ENCODE measurements at places on chromosomes 4 and X. TPM values are rescaled to one million over a fixed set of nuclear protein-coding genes. Genes with fewer than 3 reads are reported as not detected.

- peaks cover 34% of the 10 kb centered on the region for H3K4me1 ChIP-seq
- no peak overlapping the region for H3K4me3 ChIP-seq
- H3K36me3 ChIP-seq, result peaks cover 5% of the 10 kb centered on the region
- no peaks in the 10 kb centered on the region for H3K27me3 ChIP-seq
- DNase-seq, result no peak
Measured at GRCh38 chrX:136597954-136598353, 50.0 kb upstream of the CD40LG start.

DNA sequence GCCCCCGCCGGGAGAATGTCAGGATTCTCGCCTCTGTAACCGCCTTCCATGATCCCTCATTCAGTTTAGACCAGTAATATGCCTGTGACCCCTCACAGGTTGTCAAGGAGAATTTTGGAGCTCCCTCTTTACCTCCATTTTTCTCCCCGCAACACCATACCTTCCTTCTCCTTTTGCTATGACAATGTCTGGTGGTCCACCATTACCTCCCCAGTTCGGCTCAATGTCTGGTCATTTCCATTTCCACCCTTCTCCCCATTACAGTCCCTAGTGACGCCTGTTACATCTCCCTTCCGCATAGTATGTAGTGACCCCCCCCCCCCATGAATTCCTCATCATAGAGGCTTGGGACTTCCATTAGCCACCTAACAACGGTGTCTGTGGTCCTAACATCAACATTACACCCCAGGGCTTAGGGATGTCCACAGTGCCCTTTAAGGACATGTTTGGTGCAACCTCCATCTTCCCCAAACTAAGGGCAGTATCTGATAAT is 700 bp downstream of the ARAF start:
- peak overlapping the region; percentile 87 for H3K4me3 ChIP-seq
- peaks cover 12% of the 10 kb centered on the region for H3K36me3 ChIP-seq
- DNase-seq, result no peak
- H3K4me1 ChIP-seq, result peaks cover 31% of the 10 kb centered on the region
- H3K27ac ChIP-seq, result peak overlapping the region; percentile 99
- no peaks in the 10 kb centered on the region for H3K27me3 ChIP-seq

- peaks cover 2% of the 10 kb centered on the region for H3K27me3 ChIP-seq
- no peak for DNase-seq
- H3K27ac ChIP-seq, result no peak overlapping the region
- H3K4me1 ChIP-seq, result peaks cover 21% of the 10 kb centered on the region
Measured at GRCh38 chrX:20459410-20460350, 193.0 kb upstream of the RPS6KA3 start.

GRCh38 chr4:119559044-119559647 is 69.5 kb downstream of the PDE5A start:
- no peak for DNase-seq
- H3K4me1 ChIP-seq, result no peaks in the 10 kb centered on the region
- H3K36me3 ChIP-seq, result no peaks in the 10 kb centered on the region
- H3K4me3 ChIP-seq, result no peak overlapping the region

DNA sequence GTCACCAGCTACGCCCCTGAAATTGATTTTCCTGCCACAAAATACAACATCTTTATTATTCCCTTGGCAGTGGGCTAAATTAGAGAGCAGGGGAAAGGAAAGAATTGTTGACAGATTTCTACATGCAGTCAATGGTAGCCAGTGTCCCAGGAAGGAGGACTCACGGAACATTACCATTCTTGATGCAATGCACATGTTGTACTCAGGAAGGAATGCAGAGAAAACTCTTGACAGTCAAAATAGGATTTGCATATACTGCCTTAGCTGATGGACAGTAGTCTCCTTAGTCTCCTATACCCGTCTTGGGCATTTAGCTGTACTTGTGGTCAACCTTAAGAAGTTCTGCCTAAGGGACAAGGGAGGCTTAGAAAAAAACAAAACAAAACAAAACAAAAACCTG is 158.0 kb upstream of the GYPA start:
- DNase-seq, result no peak
- no peak overlapping the region for H3K4me3 ChIP-seq
- H3K4me1 ChIP-seq, result no peaks in the 10 kb centered on the region
- H3K36me3 ChIP-seq, result no peaks in the 10 kb centered on the region

Gene EMCN
- not detected for total RNA-seq

Gene GPR82
- total RNA-seq, result not detected

Gene PF4V1
- total RNA-seq, result not detected

Measured in activated CD4-positive, alpha-beta T cell treated with anti-CD3 and anti-CD28 coated beads, Interleukin-2, amount 10 ng/mL, durations not matched to agents 7 days and 5 days (primary cell).